Panc1 (cell line): ENCODE measurements at places on chromosomes 5 and 9. TPM values are rescaled to one million over a fixed set of nuclear protein-coding genes. Genes with fewer than 3 reads are reported as not detected.

PCDHB7 gene
- 1.3 TPM for total RNA-seq

HBEGF gene
- total RNA-seq = 5.0 TPM

DNA sequence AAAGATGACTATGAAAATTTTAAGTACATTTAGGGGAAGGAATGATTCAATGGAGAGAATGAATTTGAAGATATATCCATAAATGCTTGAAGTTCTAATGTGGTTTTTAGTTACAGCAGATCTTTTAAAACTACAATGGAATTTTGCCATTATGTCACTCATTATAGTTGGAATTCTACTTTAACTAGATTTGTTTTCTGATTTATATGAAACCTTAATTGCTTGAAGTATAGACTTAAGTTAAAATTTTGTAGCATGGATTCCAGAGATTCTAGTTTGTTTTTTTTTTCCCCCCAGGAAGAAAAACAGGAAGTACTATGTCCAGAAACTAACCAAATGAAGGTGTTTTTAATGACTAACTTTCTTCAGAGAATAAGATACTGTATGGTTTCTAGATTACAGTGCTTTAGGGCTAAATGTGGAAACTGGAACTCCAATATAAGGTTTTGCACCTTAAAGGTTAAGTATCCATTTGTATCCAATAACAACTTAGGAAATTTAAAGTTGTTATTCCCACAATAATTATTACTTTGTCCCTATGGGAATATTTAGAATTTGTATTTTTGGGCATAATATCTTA lies 70.3 kb downstream of the ZSWIM6 start:
- DNase-seq = no peak

DNA sequence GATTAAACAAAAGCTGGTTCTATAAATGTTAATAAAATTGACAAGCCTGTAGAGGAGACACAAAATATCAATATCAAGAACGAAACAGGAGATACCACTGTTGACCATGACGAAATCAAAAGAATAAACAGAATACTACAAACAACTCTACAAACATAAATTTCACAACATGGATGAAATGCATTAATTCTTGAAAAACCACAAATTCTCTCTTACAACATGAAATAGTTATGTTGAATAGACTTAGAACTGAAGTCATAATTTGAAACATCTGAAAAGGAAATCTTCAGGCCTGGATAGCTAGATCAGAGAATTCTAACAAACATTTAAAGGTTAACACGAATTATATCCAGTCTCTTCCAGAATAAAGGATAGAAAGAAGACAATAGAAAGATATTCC lies 6.9 kb upstream of the SPATA31C1 start:
- no peak for DNase-seq

GRCh38 chr9:116008278-116008677 lies 145.3 kb upstream of the PAPPA start:
- DNase-seq = no peak
